ENCODE measurements at places on chromosomes 4 and X. TPM values are rescaled to one million over a fixed set of nuclear protein-coding genes. Genes with fewer than 3 reads are reported as not detected.

GRCh38 chr4:8010618-8011017, 71.0 kb upstream of the AFAP1 start:
- no peak overlapping the region for H3K27ac ChIP-seq
- H3K36me3 ChIP-seq = no peaks in the 10 kb centered on the region
- no peak overlapping the region for H3K4me3 ChIP-seq
- no peak for DNase-seq

Gene HGFAC
- 0.34 TPM for total RNA-seq

GRCh38 chr4:52748432-52748831, 2.8 kb downstream of the ERVMER34-1 start:
- H3K4me1 ChIP-seq = no peaks in the 10 kb centered on the region
- no peak overlapping the region for H3K4me3 ChIP-seq
- H3K27me3 ChIP-seq = peaks cover 12% of the 10 kb centered on the region
- no peaks in the 10 kb centered on the region for H3K36me3 ChIP-seq

DNA sequence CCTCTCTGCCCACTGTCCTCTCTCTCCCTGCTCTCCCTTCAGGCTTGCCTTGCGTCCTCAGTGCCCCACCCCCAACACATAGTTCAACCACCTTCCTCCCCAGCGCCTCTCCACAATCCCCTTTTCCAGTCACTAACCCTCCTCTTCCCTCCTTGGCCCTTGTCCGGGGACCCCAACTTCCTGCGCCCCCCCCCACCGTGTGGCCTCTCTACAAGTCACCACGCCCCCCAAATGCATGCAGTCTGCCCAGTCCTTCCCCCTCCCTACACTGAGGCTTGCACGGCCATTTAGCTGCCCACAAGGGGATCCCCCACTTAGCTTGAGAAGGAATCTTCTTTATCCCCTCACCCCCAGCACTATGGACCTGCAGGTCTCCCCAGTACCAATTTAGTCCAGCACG, 569 bp downstream of the CXCR3 start:
- no peak overlapping the region for H3K27ac ChIP-seq
- peaks cover 5% of the 10 kb centered on the region for H3K4me1 ChIP-seq
- H3K27me3 ChIP-seq = no peaks in the 10 kb centered on the region
- no peaks in the 10 kb centered on the region for H3K36me3 ChIP-seq

Gene TRO
- total RNA-seq = 3.6 TPM
